ENCODE measurements at places on chromosomes 16 and 17.
A peak's percentile ranks its signal among the peaks of the same experiment; 100 is the strongest.

GRCh38 chr17:69059458-69060175 is 1.1 kb downstream of the ABCA9 start:
- DNase-seq: no peak

DNA sequence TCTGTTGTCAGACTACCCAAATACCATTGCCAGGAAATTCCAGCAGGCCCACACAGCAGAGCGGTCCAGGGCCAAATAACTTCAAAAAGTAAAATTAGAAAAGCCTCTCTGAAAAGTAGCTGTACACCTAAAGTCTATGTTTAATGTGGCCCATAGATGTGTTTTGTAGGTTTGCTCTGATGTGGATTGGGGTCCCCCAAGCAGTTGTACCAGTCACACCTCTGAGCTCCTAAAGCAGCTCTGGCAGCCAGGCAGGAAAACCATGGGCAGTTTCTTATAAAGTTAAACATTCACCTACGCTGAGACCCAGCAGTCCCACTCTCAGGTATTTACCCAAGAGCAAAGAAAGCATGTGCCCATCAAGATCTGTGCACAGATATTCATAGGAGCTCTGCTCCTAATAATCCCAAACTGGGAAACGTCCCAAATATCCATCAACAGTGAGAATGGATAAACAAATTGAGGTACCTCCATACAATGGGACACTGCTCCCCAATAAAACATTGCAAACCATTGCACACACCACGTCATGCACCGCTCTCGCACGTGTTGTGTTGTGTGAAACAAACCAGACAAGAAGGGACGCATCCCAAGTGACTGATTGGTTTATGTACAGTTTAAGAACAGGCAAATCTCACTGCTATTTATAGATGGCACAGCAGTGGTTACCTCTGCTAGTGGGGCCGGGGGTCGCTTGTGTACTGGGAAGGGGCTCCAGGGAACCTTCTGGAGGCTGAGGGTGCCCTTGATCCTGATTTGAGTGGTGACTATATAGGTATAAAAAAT is 15.8 kb upstream of the PRM1 start:
- no peak for DNase-seq

DNA sequence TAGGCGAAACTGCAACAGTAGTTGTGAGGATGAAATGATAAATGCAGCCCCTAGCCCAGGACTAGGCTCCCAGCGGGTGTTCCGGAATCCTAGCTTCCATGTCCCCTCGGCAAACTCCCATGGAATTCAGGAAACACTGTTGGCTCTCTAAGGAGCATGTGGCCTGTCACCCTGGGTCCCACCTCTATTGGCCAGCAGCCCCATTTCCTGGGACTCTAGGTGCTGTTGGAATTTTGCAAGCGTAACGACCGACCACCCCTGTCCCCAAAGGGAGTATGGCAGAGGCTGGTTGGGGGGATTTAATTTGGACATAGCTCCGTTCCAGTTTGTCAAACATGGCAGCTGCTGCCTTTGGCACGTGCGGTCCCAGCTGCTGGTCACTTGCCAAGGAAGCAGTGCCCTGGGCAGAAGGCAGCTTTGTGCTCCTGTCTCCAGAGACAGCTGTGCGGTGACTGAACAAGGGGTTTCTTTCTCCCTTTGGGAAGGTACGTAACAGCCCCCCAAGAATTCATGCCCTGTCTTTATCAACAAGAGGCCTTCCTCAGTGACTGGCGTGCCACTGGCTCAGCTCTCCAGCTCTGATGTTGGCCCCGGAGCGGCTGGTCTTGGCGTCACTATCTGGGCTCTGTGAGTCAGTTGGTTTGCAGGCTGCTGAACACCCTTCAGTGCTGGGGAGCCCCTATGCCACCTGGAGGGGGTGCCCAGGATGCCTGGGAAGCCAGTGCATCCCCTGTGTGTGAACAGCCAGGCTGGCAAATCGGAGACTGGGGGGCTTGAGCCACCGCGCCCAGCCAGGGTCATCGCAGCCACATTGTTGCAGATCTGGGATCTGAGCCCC is 235.2 kb upstream of the TNRC6C start:
- no peak for DNase-seq

- peak; percentile 15 for DNase-seq
Observed at GRCh38 chr17:45775576-45776011, 8.5 kb upstream of the CRHR1 start.

DNA sequence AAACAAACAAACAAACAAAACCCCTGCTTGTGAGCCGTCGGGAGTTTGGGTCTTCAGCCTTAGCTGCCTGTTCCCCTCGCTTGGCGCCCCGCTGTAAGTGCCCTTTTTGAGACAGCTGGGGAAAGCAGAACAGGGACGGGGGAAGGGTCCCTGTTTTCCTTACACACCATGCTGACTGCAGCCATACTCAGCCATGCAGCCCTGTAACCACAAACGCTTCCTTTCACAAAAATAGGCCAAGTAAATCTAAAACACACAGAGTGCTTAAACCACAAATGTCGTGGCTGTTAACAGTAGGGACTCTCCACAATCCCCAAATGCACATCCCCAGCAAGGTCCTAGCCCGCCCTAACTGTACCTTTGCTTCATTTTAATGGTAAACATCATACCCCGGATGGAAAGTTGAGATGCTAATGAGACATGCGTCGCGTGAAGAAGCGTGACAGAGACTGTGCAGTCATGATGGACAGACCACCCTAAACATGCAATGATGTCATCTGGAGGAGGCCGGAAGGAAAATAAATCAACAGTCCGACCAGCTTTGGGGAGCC is 129.9 kb downstream of the MGAT5B start:
- DNase-seq: peak; percentile 43

- peak; percentile 85 for DNase-seq
Observed at GRCh38 chr16:67277999-67278772, 1.1 kb upstream of the PLEKHG4 start.

- peak; percentile 22 for DNase-seq
Observed at GRCh38 chr16:23408823-23409298, 44.1 kb downstream of the COG7 start.

DNA sequence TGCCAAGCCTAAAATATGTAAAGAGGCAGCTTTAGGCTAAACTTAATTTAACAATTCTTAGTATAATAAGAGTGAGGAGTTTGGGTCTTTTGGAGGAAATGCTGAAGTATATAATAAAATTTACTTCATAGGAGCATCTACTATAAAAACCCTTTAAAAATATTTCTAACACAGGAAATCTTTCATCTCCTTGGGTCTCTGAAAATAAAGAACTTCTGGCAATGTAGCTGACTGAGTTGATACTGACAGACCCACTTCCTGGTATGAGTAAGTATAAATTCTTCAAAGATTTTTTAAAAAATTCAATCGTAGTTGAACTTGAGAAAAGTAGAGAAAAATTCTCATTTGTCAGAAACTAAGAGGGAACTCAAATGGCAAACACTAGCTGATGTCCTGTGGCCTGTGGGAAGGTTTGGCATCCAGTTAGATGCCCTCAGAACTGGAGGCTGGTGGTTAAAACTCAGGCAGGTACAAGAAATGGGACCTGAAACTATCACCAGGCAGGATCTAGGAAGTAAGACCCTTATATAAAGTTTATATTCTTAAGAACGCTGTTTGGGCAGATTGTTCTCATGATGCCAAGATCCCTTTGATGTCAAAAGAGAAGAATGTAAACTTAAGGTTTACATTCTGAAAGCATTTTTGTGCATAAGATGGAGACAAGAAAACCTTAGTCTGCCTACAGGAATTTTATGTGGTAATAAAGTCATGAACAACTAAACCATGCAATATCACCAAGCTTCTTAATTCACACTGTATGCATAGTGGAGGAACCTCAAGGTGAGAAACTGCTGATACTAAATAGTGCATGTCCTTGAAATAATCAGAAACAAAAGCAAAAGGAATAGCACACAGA is 6.2 kb downstream of the KRTAP4-6 start:
- no peak for DNase-seq

GRCh38 chr16:81522108-81522701 is 77.6 kb downstream of the CMIP start:
- no peak for DNase-seq

Data from Daoy (cell line).